ENCODE measurements at places on chromosomes 12 and 14.

GRCh38 chr12:33439587-33440011 is at the start of gene SYT10:
Gene SYT10, minus strand, starts transcription at chr12:33439819. Its CDS starts 297 bp downstream, at chr12:33439522.
- no peak for DNase-seq

DNA sequence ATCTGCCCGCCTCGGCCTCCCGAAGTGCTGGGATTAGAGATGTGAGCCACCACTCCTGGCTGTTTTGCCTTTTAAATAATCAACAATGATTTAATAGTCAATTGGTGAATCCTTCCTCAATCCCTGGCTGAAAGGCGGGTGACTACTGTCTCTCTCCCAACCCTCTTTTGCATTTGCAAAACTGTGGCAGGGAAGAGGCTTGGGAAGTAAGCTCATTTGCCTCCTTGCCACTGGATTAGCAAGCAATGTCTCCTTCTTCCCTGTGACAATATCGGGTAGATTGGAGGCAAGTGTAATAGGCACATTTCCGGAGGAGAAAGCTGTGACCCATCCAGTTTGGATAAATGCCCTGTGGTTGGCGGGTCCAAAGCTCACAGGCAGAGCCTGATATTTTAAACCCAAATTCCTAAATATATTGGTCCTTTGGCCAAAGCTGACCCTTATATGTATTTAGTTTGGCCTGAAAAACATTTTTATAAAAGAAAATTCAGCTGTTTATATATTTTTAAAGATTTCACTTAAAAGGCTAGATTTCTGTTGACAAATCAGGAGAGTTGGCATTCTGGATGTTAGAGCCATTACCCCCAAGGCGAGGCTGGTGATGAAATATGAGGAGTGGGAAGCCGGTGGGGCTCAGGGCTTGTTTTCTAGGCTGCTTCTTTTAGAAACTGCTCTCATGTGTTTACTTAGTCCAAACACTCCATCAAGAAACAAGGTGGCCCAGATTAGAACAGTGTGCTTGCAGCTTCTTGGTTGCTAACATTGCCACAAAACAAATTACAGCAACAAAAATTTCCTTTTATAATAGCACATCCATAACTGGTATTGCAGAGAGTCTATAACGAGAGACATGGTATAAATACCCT is 646.9 kb upstream of the TMEM132C start:
- peak; percentile 15 for DNase-seq

DNA sequence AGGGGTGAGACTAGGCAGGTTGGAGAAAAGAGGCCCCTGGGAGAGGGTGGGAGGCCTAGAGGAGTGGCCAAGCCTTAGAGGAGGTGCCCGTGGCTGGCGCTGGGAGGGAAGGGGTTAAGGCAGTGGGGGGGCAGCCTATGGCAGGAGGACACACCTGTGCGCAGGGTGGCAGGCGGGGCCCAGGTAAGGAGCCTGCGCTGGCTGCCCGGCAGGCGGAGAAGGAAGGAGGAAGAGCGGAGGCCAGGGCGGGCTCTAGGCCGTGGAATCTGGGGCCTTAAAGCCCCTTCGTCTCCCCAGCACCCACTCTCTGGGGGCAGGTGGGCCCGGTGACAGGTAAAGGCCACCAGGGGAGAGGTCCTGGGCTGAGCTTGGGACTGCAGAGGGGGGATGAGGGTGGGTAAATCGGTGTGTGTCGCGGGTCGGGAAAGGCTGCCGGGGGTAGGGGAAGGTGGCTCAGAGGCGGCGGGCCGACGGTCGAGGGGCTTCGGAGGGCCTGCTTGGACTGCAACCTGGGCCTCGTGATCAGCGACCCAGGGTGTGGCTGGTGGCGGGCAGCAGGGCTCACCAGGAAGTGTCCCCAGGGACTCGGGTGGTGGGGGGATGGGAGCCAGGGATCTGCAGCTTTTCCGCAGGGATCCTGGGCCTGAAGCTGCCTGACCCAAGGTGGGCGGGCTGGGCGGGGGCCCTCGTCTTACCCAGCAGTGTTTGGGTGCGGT is 7.3 kb downstream of the PHB2 start:
- no peak for DNase-seq

GRCh38 chr14:81449576-81449975 is 49.5 kb upstream of the STON2 start:
- no peak for DNase-seq

GRCh38 chr12:118611770-118612169 is 235.4 kb downstream of the SUDS3 start:
- DNase-seq: no peak

DNA sequence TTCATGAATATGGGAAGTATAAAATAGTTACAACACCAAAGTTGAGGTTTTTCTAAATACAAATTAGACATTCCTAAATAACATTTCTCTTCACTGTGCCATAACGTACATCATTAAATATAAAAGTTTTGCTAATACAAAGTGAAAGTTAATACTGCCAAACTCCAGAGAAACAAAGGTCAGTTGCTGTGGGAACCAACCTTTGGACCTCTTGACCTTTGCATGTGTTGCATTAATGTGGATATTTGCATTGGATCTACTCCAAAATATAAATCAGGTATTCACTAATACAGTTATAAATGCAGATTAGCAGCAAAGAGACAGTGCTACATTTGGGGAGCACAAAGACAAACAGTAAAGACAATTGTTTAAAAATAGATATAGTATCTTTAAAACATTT is 366.0 kb upstream of the USP15 start:
- no peak for DNase-seq

DNA sequence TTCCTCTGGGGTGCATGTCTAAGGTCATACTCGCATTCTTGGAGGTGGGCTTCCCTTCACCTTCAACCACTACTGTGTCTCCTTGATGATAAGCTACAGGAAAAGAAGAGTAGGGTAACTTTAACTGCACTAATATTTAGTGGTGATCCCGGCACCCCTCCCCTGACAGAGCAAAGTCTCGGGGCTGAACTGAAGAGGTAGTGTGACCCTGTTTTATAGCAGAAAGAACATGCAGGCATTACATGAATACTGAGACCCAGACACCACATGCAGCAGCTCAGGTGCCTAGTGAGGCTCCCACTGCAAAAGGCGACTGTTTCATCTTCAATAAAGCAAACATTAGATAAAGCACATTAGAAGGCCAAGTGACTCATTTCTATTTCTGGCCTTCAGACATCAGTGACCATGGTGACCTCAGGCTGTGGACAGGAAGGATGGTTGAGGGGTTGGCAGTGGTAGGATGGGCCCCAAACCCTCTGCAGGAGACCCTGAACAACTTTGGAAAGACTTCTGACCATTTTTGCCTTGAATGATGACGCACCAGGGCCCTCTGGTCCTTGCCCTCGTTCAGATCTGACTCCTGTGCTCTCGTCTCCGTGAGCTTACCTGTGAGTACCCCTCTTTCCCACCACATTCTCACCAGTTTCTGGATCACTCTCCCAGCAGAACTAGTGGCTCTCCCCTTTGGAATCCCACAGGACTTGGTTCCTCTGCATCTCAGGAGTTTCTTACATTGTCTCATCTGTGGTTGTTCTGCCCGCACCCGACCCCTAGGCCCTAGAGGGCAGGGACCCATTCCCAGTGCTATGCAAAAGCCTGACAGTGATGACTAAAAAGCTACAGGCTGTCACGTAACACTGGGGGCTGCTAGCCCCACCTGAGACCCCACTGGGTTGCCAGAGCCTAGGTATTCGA is 23.8 kb upstream of the JPH4 start:
- no peak for DNase-seq

- DNase-seq: peak; percentile 1
Measured at GRCh38 chr12:110337912-110338710, 57.1 kb downstream of the ATP2A2 start.

DNA sequence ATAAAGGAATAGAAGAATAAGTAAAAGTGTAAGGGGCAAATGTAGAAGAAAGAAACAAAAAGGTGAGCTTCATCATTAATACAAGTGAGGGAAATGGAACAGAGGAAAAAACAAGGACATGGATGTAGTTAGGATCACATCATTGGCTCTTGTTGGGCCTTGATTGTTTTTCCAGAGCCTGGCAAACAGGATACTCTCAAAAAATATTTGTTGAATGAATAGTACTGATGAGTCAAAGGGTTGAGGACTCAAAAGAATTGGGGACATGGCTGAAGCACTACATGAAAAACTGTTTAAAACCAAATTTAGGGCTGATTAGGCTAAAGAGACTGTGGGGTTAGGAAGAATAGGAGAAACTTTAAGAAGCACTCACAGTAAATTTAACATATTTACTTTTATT is 11.4 kb upstream of the SRP54 start:
- DNase-seq: peak; percentile 63

DNA sequence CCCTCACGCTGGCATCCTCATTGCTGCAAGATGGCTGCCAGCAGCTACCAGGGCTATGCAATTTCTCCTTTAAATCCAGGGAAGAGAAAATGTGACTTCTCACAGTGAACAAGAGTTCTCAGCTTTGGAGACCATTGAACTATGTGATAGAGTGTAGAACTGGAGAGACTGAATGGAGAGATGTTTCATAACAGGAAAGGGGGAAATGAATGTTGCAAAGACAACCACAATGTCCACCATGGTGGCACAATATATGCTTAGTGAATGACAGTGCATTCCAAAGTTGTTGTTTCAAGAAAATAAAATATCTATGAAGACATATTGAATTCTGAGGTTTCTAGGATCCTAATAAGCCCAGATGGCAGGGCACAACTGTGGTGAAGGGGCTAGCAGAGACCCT is 13.2 kb upstream of the COCH start:
- DNase-seq: no peak

- peak; percentile 36 for DNase-seq
Measured at GRCh38 chr14:80037349-80037748, 174.0 kb downstream of the DIO2 start.

GRCh38 chr12:112590281-112590680 is 171.5 kb downstream of the PTPN11 start:
- peak; percentile 42 for DNase-seq

DNA sequence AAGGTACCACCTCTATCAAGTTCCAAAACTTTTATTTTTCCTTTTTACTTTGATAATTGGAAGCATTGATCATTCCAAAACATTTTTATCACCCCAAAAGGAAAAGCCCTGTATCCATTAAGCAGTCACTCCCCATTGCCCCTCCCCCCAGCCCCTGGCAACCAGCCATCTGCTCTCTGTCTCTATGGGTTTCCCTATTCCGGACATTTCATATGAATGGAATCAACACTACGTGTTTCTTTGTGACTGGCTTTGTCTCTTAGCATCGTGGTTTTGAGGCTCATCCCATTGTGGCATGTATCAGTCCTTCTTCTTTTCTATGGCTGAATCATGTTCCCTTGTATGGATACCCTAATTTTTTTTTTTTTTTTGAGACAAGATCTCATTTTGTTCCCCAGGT is 18.0 kb upstream of the PHETA1 start:
- no peak for DNase-seq

DNA sequence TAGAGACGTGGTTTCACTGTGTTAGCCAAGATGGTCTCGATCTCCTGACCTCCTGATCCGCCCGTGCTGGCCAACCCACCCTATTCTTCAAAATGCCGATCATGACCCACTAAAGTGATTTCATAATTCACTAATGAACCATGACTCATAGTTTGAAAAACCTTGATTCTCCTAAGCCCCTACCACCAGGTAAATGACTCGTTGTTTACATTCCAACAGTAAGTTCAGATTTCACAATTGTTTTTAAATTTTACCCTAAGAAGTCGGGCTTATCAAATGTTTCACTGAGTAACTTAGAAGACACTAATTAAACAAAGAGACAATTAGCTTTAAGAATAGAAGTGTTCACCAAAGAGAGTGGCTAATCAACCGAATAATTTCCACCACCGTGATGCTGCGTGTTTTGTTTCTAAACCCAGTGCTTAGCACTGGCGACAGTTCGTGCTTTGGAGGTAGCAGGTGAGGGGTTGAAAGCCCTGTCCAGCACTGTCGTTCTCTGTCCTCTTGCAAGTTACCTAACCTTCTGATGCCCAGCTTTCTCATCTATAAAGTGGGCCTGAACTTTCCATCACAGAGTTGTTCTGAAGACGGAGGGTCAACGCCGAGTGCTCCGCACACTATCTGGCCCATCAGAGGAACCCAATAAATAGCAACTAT is 136.5 kb downstream of the NTF3 start:
- DNase-seq: no peak

- DNase-seq: no peak
Measured at GRCh38 chr12:15222219-15222618, 1.0 kb upstream of the RERG start.

DNA sequence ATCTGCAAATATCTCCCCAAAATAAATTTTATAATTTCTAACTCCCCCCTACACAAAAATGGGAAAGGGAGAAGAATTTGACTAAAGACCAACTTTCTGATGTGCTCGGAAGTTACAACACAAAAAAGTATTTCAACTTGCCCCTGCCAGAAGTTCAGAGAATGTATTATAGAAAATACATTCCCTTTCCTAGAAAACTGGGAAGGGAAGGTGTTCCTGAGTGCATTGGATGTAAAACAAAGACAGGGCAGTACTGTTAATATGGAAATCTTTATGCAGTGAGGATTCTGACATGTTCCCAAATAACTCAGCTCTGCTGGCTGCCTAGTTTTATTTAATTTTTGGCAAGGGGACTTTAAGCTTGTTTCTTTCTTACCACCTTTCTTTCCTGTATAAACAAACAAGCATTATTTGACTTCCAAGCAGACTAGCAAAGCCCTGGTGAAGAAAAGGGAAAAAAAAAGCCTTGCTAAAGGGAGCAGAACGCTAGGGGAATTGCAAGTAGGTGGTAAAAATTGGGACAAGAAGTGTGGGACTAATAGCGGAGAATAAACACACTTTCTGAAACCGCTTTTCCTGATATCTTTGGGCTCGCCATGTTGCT is 124.1 kb downstream of the STXBP6 start:
- no peak for DNase-seq

Measured in PC-3 (cell line).